Activated CD8-positive, alpha-beta T cell treated with anti-CD3 and anti-CD28 coated beads, Interleukin-2, amount 10 ng/mL, durations not matched to agents 7 days and 5 days (primary cell): ENCODE measurements at places on chromosomes 16 and 17.

DNA sequence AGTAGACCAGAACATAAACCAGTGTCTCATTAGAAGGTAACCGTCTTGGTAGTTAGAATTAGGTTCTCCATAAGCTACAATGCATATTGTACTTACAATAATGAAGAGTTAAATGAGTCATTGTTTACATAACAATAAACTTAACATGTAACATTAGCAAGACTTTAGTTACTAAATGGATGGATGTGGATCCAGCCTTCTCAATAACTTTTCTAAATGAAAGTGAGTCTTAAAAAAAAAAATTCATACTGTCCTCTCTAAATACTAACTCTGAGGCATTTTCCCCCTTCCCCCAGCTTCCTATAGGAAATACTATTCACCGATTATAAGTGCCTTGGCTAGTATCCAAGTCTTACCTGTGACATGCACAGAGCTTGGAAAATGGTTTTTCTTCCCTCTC lies 155.3 kb downstream of the CYB561 start:
- DNase-seq, result no peak
- no peak overlapping the region for H3K4me3 ChIP-seq
- no peak overlapping the region for H3K27ac ChIP-seq
- H3K4me1 ChIP-seq, result peaks cover 5% of the 10 kb centered on the region
- H3K36me3 ChIP-seq, result peaks cover under 1% of the 10 kb centered on the region

- H3K27ac ChIP-seq, result no peak overlapping the region
- DNase-seq, result no peak
- no peaks in the 10 kb centered on the region for H3K36me3 ChIP-seq
- H3K4me1 ChIP-seq, result no peaks in the 10 kb centered on the region
- H3K27me3 ChIP-seq, result no peaks in the 10 kb centered on the region
- no peak overlapping the region for H3K4me3 ChIP-seq
Measured at GRCh38 chr16:89066721-89067120, 26.9 kb upstream of the ACSF3 start.

DNA sequence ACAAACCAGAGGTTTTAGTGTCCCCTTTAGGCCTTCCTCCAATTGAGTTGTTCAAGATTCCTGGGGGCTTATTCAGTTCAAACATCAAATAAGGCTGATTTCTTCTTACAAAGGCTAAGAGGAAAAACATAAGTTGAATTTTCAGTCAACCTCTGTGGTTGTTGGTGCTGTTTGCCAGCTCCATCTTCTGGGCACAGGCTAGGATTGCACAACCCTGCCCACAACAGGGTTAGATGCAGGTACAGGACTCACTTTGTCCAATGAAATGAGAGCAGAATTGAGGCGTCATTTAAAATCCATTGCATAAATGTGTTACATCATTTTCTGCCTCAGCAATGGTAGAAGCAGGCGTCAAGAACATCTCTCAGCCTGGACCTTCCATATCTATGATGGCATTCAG lies 173.3 kb downstream of the PMP22 start:
- H3K36me3 ChIP-seq, result no peaks in the 10 kb centered on the region
- H3K4me3 ChIP-seq, result no peak overlapping the region
- DNase-seq, result no peak

GRCh38 chr17:7466639-7467341 lies 12.6 kb downstream of the ZBTB4 start:
- DNase-seq, result no peak
- H3K36me3 ChIP-seq, result peaks cover 18% of the 10 kb centered on the region
- no peak overlapping the region for H3K4me3 ChIP-seq
- H3K27ac ChIP-seq, result peak overlapping the region; percentile 43

DNA sequence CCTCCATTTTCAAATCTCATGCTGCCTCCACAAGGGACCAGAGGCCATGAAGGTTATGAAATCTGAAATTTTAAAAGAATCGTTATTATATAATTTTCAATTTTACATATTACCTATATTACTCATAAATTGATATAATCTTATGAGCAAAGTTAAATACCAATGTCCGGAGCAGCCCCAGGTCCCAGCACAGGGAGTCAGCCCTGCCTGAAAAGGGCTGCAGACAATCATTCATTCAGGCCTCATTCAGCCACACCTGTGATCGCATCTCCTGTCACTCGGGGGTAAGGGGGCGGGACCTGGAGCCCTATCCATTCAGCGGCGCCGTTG lies 172.5 kb downstream of the AHSP start:
- peaks cover 35% of the 10 kb centered on the region for H3K36me3 ChIP-seq
- H3K27ac ChIP-seq, result peak overlapping the region; percentile 87
- H3K4me1 ChIP-seq, result peaks cover 36% of the 10 kb centered on the region
- DNase-seq, result no peak

DNA sequence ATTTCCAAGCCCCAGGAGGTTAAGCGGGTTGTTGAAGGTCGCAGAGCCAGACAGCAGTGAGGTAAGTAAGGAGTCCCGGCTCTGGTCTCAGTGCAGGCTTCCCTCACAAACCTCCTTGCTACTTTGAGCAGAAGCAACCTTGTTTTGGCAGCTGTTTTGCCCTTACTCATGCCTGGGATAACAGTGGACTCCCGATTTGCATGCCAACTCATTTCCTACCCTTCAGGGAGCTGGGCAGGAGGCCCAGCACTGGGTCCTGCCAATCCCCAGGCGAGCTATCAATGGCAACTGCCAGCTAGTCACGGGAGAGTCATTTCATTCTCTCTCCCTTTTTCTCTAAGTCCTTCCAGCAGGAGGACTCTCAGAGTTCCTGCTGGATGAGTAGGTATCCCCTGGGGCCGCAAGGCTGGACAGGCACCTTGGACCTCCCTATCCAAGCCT lies 72.0 kb upstream of the KSR1 start:
- peaks cover 9% of the 10 kb centered on the region for H3K27me3 ChIP-seq
- no peak for DNase-seq
- H3K4me1 ChIP-seq, result peaks cover 26% of the 10 kb centered on the region
- no peak overlapping the region for H3K4me3 ChIP-seq
- H3K27ac ChIP-seq, result no peak overlapping the region

GRCh38 chr17:73973586-73974409 lies 229.7 kb upstream of the RPL38 start:
- no peaks in the 10 kb centered on the region for H3K36me3 ChIP-seq
- peaks cover 11% of the 10 kb centered on the region for H3K27me3 ChIP-seq
- H3K4me1 ChIP-seq, result no peaks in the 10 kb centered on the region
- no peak overlapping the region for H3K4me3 ChIP-seq

DNA sequence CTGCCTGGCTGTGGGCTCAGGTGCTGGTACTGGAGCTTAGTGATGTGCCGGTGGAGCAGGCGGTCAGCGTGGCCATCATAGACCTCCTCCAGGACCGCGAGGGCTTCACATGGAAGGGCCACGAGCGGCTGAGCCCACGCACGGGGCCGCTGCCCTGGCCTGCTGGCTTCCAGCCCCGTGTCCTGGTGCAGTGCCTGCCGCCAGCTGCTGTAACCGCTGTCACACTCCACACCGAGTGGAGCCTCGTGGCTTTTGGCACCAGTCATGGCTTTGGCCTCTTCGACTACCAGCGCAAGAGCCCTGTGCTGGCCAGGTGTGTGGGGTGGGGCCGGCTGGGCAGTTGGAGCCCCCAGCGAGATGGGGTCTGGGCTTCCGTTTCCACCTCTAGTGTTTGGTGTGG lies 12.0 kb downstream of the LLGL1 start:
- H3K27ac ChIP-seq, result no peak overlapping the region
- H3K36me3 ChIP-seq, result peaks cover 13% of the 10 kb centered on the region
- no peaks in the 10 kb centered on the region for H3K4me1 ChIP-seq
- DNase-seq, result no peak

DNA sequence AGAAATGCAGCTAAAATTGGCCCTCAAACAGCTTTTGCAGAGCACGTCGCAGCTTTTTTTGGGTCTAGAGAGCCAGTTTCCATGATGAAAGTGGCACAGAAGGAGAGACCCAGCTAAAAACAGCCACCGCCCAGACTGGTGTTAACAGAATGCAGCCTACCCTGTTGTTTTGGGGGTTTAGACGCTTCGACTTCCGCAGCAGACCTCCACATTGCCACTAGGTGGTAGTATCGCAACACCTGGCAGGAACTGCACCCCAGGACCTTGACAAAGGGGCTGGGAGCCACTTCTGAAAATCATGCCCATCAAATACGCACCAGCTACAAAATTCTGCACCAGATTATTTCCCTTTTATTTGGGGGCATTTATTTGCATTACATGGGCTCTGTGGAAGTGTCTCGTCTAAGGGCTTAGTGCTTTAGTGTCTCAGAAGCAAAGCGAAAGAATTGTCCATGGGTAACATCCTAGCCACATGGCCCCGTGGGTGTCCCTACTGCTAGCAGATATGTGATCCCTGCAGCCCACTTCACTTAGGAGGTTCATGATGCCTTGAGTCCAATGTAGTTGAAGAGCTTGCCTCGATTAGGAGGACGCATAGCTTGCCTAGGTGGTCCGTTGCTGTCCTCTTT lies 167.1 kb downstream of the HAPSTR1 start:
- H3K27me3 ChIP-seq, result peaks cover 4% of the 10 kb centered on the region
- H3K4me1 ChIP-seq, result peaks cover 3% of the 10 kb centered on the region
- peak; percentile 55 for DNase-seq
- no peak overlapping the region for H3K27ac ChIP-seq

- no peaks in the 10 kb centered on the region for H3K27me3 ChIP-seq
- H3K36me3 ChIP-seq, result no peaks in the 10 kb centered on the region
- no peak overlapping the region for H3K4me3 ChIP-seq
- peaks cover 8% of the 10 kb centered on the region for H3K4me1 ChIP-seq
Measured at GRCh38 chr17:79948406-79948944, 87.2 kb downstream of the TBC1D16 start.

- no peaks in the 10 kb centered on the region for H3K27me3 ChIP-seq
- H3K4me3 ChIP-seq, result no peak overlapping the region
- H3K36me3 ChIP-seq, result peaks cover 24% of the 10 kb centered on the region
- H3K27ac ChIP-seq, result no peak overlapping the region
- DNase-seq, result no peak
- H3K4me1 ChIP-seq, result no peaks in the 10 kb centered on the region
Measured at GRCh38 chr16:24204150-24204665, 51.9 kb upstream of the CACNG3 start.
